ENCODE measurements at places on chromosomes 7 and 10. TPM values are rescaled to one million over a fixed set of nuclear protein-coding genes. Genes with fewer than 3 reads are reported as not detected.

The JCAD gene
- total RNA-seq = 52.4 TPM

The ZNF679 gene
- total RNA-seq = not detected

The FLNC gene
- total RNA-seq = 152 TPM

The H2BK1 gene
- total RNA-seq = not detected

The PLA2G12B gene
- not detected for total RNA-seq

The AGMO gene
- total RNA-seq = not detected

The NDUFB8 gene
- total RNA-seq = 206 TPM

The PON3 gene
- 0.66 TPM for total RNA-seq

The LEP gene
- under 0.01 TPM for total RNA-seq

The OPALIN gene
- total RNA-seq = not detected

The CTAGE6 gene
- total RNA-seq = 2.2 TPM

The GPR37 gene
- 4.7 TPM for total RNA-seq

The WEE2 gene
- not detected for total RNA-seq

The AKR1C4 gene
- not detected for total RNA-seq

The TAS2R5 gene
- 0.94 TPM for total RNA-seq

The TYW1B gene
- 9.4 TPM for total RNA-seq

The CDC14C gene
- total RNA-seq = not detected

The LRRC18 gene
- total RNA-seq = not detected

The CCDC126 gene
- total RNA-seq = 10.3 TPM

The CLDN3 gene
- 0.09 TPM for total RNA-seq

The DRGX gene
- not detected for total RNA-seq

The CLCN1 gene
- total RNA-seq = not detected

The SEMA3E gene
- 0.28 TPM for total RNA-seq

The CYREN gene
- total RNA-seq = 21.1 TPM

The DPYSL4 gene
- total RNA-seq = 14.7 TPM

The C10orf67 gene
- total RNA-seq = not detected

The TBXAS1 gene
- 4.2 TPM for total RNA-seq

The DEPP1 gene
- total RNA-seq = 237 TPM

The ZPBP gene
- total RNA-seq = not detected

The GNAT3 gene
- total RNA-seq = not detected

The VENTX gene
- not detected for total RNA-seq

The SEMA3C gene
- total RNA-seq = 22.5 TPM

The NXPH1 gene
- not detected for total RNA-seq

The IKZF1 gene
- not detected for total RNA-seq

The NEUROG3 gene
- total RNA-seq = not detected

The WNT8B gene
- total RNA-seq = not detected

The GPR85 gene
- 0.19 TPM for total RNA-seq

The HSPA14 gene
- total RNA-seq = 10.2 TPM

The TMEM26 gene
- total RNA-seq = 0.09 TPM

The DENND10 gene
- total RNA-seq = 53.7 TPM

The SH2D4B gene
- 0.09 TPM for total RNA-seq

All from endothelial cell of coronary artery (primary cell).